ENCODE measurements at places on chromosomes 6 and 20.

DNA sequence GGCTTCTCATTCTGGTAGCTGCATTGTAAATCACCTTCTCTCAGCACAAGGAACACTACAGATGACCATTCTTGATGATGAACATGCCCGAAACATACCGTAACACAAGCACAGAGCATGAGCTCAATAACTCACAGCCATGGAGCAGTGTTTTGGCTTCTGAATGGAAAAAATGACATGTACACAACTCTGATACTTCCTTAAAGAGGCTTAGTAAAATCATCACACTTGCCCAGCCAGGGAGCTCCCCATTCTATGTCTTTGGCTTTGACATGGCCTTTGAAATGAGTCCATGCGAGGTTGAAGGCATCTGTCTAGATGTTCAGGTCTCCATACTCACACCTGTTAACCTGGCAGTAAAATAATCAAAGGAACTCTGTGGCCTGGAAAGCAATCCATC lies 87.6 kb downstream of the MYB start:
- DNase-seq, result no peak

GRCh38 chr6:40715570-40716403 lies 128.6 kb upstream of the LRFN2 start:
- no peak for DNase-seq

GRCh38 chr6:11683871-11684270 lies 94.7 kb downstream of the ADTRP start:
- DNase-seq, result no peak

DNA sequence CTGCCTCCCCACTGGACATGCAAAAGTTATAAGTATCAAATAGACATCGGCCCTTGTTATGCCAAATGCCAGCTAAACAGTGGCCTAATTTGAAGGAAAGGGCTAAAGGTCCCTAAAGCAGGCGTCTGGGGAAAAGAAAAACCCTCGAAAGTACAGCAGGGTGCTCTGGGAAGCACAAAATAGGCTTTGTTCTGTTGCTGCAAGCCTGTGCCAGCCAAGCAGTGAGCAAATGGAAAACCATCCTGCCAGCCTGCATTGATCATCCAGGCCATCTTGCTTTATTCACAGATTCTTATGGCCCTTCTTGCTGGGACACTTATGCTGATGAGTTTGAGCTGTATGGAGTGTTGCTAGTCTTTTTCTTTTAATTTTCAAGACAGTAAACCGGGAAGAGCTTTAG lies 62.2 kb upstream of the PLEKHG1 start:
- peak; percentile 65 for DNase-seq
